Ovary (tissue), 10 donors: ENCODE measurements at places on chromosomes 16 and 17.

DNA sequence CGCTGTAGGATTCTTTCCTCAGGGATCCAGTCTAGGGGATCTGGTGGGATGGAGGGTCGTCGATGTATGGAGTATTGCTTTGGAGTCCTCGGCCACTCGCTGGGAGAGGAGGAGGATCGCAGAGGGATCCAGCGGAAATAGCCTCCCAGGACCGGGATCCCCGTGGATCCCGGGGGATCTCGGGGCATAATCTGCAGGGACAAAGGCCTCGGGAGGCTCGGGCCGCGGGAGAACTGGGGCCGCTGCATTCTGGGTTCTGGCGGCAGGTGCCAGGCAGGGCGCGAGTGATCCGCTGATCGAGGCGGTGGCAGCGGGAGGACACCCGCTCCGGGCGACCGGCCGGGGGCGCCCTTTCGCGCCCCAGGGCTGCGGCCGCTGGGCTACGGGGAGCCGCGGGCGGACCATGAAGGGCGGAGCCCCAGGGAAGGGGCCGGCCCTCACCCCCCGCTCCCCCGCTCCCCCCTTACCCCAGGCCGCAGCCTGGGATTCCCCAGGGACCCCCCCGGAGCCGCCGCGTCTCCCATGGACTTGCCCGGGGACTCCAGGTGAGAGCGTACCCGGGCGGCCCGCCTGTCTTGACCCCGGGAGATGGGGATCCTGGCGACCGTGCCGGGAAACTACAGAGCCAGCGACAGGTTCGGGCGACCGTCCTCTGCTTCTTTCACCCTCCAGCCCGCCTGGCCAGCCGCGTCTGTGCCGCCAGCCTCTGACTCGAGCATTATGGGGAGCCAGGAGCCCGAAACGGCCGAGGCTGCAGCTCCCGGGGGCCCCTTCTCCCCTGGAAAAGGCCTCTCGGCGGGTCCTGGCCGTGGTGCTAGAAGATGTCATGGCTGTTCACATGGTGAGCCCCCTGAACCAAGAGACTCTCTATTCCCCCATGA lies 604 bp downstream of the PRR14 start:
- DNase-seq: peak; percentile 79

DNA sequence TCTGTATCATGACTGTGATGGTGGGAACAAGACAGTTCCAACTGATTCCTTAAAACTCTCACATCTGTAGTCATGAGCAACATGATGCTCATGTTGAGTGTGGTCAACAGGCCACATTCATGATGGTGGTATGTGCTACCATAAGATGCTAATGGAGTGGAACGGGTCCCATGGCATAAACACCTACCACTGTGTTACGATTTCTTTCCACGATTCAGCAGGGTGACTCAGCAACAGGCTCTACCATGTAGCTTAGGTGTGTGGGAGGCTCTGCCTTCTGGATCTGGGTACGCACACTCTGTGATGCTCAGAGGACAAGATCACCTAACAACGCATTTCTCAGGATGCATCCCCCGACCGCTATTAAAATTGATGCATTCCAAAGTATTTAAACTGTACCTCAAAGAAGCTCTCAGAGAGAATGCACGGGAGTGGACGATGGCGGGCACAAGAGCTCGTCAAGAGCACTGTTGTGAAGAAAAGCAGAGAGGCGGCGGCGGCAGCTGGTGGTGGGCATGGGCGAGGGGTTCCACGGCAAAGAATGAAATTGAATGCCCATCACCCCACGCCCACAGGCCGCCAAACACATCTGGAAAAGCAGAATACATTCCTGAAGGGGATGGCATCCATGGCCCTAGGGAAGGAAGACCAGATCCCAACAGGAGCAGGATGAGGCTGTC lies 133.3 kb downstream of the ZNF778 start:
- DNase-seq: no peak

DNA sequence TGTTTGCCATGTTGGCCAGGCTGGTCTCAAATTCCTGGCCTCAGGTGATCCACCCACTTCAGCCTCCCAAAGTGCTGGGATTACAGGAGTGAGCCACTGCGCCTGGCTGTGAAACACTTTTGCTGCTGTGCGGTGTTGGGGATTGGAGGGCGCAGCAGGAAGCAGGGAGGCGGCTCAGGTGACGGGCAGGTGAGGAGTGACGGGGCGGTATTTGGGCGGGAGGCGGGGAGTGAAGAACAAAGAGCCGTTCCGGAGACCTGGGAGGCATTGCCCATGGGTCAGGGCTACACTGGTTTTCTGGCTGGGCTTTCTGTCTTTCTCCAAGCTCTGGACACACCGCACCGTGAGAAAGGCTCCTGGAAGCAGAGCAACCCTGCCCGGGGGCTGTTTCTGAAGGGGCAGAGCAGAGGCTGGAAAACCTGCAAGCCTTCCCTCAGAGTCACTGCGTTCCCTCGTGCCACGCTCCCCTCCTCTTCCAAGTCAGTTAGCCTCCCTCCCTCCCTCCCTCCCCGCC lies 22.1 kb downstream of the CRISPLD2 start:
- no peak for DNase-seq

GRCh38 chr17:51056813-51057510 lies 63.7 kb downstream of the SPAG9 start:
- DNase-seq: no peak

DNA sequence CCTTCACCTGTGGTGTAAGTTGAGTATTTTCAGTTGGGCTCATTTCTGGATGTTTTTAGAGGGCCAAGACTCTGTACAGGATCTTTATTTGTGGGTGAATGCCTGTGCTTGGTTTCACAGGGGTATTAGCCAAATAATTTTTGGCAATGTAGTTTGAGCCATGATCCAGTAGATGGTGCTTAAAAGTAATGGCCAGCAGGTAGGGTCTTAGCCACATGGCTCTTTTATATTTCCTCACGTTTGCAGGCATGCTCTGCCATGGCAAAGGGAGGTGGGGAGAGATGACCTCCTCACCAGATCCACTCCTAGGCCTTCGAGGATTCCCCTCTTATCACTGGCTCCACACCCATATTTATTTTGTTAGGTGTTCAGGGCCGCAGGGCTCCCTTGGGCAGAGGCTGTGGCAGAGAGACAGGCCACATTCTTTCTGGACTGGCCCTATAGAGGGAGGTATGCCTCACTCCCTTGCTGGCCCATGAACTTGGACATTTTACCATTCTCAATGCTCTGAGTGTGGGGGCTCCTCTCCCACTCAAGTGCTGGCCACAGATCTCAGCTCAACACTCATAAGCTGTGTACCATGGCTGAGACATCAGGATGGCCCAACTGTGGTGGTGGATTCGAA lies 417.1 kb downstream of the XYLT1 start:
- no peak for DNase-seq

- no peak for DNase-seq
Measured at GRCh38 chr16:69169051-69169450, 17.9 kb upstream of the SNTB2 start.

DNA sequence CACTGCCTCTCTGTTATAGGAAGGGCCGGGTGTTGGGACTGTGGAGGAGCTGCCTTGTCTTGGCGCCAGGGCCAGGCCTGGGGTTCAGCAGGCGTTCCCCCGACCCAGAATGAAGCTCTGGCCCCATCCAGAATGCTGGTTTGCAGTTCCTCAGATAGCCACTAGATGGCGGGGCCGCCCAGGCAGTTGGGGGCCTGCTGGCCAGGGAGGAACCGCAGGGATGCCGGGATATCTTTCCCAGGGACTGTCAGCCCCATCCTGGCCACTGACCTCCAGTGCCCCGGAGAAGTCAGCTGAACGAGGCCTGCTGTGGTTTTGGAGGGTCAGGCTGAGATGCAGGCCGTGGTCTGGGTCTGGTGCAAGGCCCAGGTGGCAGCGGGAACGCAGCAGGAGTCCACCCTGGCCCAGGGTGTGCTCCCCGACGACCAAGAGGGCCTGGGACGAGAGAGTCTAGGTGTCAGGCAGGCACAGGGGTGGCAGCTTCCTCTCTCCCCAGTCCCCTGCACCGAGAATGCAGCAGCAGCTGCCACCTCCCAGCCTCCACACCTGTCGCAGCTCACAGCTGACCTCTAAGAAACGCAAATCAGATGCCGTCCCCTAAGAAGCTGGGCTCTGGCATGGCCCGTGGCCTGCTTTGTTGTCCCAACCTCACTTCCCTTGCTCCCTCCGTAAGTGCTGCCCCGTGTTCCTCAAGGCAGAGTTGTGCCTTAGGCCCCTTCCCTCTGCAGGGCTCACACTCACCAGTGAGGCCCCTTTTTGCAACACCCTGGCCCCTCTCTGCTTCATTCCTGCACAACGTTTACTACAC lies 51.2 kb downstream of the RMI2 start:
- peak; percentile 82 for DNase-seq

DNA sequence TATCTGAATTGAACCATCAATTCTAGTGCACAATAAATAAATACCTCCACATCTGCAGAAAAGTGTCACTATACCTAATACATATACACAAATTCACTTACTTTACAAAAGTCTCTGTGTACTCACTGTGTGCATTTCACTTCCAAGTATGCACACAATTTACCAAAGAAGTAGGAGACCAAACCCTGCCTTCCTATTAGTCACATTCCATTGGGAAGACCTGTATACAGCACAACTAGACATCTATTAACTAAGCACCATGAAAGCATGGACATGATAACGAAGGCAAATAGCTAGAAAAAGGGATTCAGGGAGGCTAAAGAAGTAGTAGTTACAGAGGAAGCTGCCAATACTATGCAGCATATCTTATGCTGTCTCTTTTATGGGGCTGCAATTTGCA lies 139.5 kb downstream of the SNX11 start:
- no peak for DNase-seq

DNA sequence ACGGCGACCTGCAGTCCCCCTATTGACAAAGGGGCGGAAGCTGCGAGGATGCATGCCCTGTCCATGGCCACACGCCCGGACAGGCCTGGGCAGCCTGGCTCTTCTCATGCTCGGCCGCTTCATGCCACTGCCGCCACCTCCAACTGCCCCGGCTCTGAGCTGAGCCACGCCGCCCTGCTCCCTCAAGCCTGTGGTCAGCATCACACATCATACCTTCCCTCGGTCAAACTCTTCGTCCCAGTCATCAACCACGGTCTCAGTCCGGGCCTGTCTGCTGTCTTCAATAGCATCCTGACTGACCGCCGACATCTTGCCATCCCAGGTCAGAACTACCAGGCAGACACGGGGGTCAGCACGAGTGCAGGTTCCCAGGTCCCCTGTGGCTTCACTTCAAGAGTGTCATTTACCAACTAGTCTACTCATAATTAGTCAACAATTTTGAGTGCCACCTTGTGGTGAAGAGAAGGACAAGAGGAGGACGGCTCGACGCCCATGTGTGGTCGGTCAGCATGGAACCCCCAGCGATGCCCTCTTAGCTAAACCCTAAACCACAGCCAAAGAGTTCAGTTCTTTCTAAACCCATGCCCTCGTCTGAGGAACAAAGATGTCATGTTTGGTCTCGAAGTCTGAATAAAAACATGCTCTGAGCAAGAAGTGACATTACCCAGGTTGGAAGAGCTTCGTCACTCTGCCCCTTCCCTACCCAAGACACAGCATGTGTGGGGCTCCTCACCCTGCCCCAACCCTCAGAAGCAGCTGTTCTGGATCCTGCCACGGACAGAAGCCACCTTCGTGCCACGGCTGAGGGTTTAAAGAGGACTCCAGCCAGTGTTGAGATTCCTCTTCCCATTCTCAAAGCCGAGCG lies 16.9 kb upstream of the CYTH1 start:
- no peak for DNase-seq

DNA sequence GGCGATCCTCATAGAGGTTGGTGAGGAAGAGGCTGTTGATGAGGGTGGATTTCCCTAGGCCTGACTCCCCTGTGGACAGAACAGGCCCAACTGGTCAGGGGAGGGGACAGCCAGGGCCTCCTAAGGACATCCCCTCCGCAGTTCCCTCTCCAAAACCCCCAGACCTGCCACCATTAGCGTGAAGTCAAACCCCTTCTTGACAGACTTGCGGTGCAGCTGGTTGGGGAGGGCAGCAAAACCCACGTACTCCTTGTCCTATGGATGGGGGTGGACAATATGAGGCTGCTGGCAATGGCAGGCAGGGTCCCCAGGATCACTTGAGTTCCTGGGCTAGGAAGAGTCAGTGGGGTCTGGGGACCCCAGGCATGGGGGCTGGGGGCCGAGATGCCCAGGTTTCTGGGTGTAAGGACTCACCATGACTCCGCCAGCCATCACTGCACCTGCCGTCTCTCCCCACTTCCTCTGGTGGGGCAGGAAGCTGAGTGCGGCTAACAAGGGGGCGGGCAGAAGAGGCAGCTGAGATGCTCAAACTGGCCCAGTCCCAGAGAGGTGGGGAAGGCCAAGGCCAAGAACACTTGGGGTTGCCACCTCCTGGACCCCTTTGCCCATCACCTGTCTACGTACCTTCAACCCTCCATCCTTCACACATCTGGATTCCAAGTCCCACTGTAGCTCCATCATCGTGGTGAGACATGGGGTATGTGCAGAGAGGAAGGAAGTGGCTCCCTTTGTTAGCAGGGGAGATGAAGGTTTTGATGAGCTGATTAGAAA lies at the start of gene SEPTIN1:
Gene SEPTIN1, minus strand, starts transcription at position 451 of the 771 bp plus-strand sequence. Its CDS starts 19 bp downstream, at position 432.
- no peak for DNase-seq
